Activated CD4-positive, alpha-beta T cell treated with anti-CD3 and anti-CD28 coated beads, Interleukin-2, amount 50 U/mL, for 4 hours (primary cell): ENCODE measurements at places on chromosomes 7 and 10.

DNA sequence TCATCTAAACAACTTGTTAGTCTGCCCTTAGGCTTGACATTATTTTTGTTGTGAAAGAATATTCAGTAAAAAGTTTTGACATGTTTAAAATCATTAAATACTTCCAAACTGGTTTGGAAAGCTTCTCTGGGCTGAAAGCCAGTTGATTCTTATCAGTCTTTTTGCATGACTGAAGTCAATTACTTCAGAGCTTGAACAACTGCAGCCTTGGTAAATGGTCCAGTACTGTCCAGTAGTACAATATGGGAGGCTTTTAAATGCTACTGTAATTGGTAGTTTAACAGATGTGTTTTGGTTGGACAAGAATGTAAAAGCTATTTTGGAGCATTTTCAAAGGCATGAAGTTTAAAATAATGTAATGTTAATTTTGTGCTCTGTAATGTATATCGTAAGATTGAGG, 103.4 kb downstream of the SDK1 start:
- DNase-seq, result no peak

DNA sequence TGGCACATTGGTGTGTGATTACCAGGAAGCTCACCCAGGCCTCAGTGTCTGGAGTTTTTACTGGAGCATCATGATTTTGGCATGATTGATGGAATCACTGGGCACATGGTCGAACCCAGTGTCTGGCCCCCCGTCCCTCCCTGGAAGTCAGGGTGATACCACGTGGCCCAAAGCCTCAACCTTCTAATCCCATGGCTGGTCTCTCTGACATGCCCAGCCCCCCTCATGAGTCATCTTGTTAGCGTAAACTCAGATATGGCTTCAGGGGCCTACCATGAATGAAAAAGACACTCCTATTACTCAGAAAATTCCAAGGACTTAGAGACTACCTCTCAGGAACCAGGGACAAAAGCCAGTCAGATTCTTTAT, 109.3 kb downstream of the GRK5 start:
- no peak for DNase-seq

DNA sequence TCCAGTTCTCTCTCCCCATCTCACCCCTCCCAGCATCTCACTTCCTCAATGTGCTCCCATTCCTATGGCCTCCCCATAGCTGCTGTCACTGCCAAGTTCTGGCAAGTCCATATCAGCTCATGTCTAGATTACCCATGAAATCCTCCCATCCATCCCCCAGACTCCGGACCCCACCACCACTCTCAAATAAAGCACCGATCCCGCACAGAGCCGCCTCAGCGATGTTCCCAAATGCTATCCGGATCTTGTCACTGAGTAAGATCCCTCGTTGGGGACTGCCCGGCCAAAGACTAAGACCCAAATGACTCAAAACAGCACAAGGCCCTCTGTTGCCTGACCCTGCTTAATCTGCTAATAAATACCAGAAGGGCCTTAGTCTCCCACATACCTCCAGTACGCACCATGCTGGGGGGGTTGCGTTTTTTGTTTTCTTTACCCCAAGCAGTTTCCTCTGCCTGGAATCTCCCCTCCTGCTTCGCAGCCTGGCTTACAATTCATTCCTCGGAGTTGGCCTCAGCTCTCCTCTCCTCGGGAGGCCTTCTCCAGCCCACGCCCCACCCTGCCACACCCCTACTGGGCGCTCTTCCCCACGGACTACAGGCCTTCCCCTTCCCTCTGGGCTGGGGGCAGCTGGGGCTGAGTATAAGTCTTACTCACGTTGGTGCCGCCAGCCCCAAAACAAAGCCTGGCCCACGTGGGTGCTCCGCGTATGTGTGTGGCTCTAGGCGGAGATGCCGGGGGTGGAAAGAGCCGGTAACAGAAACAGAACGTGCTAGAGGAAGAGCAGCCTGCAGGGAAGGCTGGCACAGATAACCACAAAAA, 1.8 kb upstream of the DUSP5 start:
- DNase-seq, result peak; percentile 75

GRCh38 chr10:75230600-75231038, 5.1 kb downstream of the COMTD1 start:
- peak; percentile 96 for DNase-seq

- DNase-seq, result no peak
These were observed 48.1 kb downstream of the NRP1 start for GRCh38 chr10:33286157-33286934.

DNA sequence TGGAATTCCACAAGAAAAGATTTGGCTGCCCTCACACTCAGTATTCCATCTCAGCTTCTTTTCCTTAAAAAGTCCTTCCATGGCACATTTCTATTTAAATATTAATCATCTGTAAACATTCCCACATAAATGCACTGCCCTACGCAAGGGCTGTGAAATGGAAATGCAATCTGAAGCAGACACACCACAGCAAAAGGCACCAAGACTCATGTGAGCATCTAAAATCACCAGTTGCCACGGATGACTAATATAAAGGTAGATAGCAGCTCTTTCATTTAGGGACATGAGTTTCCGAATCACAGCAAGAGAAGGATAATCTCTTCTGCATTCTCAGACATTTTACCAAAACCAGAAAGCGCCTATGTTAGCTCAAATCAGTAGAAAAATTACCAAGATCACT, 31.6 kb downstream of the COA1 start:
- no peak for DNase-seq

GRCh38 chr10:68222391-68222790, 9.5 kb downstream of the ATOH7 start:
- no peak for DNase-seq

DNA sequence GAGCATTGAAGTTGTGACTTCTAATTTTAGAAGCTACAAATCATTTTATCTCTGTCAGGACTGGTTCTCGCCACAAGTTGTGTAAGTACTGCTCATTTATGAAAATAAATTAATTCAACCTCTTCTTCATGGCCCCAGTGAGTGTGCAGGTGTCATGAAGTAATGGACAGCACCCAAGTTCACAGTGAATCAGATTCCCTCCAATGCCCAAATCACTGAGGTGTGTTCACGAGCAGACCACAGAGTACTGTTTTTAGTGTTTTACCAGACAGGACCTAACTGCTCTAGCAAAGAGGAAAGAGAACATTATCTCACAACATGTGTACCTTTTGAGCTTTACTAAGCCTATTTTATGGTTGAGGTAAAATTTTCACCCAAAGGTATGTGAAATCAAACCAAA, 980.0 kb downstream of the CNTNAP2 start:
- DNase-seq, result no peak

DNA sequence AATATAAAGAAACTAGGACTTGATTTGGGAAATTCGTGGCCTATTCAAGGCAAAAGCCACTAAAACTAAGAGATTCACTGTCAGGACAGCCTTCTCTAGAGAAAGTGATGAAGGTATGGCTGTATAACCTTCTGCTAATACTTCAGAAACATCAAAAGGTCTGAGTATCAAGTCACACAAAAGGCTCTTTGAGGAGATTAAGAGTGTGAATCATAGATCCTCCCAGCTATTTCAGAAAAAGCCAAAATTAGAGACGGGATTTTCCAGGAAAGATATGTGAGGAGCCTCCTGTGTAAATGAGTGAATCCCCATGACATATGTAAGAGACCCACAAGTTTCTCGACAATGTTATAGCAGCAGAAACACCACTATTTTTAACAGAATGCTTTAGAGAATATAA, 56.2 kb downstream of the UBE3C start:
- no peak for DNase-seq

GRCh38 chr7:28390426-28390825, 21.9 kb upstream of the CREB5 start:
- no peak for DNase-seq

- no peak for DNase-seq
These were observed 182.1 kb downstream of the ARID5B start for GRCh38 chr10:62083412-62084267.

- no peak for DNase-seq
These were observed 154.4 kb downstream of the CUBN start for GRCh38 chr10:16975188-16975587.

- DNase-seq, result no peak
These were observed 21.7 kb downstream of the IMPDH1 start for GRCh38 chr7:128388145-128388485.

GRCh38 chr7:131889572-131890150, 333.2 kb upstream of the PODXL start:
- no peak for DNase-seq

GRCh38 chr10:70295321-70295720, 11.5 kb upstream of the NPFFR1 start:
- DNase-seq, result no peak

GRCh38 chr7:143096146-143096545, 35.7 kb upstream of the PIP start:
- no peak for DNase-seq

DNA sequence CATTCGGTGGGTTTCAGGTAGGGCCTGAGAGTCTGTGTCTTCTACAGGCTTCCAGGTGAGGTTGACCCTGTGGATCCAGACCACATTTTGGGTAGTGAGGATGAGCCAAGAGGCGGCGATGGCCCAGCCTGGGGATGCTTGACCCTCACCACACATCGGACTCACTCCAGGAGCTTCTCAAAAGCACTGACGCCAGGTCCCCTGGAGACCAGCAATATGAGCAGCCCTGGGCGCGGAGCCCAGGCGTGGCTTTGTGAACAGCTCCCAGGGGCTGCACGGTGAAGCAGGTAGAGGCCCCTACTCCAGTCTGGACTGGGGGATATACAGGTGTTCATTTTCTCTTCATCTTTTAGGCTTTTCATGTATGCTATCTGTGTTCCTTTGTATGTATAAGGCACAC, 139.7 kb upstream of the PCBD1 start:
- no peak for DNase-seq

GRCh38 chr7:141701489-141702046, 398 bp downstream of the DENND11 start:
- peak; percentile 48 for DNase-seq

GRCh38 chr7:108008240-108008639, 5.3 kb upstream of the LAMB1 start:
- no peak for DNase-seq

DNA sequence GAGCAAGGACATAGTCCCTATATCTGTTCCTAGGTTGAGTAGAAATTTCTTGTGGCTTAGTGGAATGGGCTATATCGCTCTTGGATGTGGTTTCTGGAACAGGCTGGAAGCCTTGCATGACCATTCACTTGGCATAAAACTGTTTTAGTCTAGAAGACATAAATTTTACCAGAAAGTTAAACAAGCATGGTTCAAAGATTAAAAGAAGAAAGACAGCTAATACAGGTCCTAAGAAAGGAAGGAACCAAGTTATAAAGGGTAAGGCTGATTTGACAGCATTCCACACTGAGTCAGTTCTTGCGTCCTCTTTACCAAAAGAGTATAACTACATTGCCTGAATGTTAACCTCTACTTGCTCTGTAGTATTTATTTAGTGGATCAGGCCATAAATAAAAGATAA, 724.2 kb downstream of the SORCS1 start:
- no peak for DNase-seq

DNA sequence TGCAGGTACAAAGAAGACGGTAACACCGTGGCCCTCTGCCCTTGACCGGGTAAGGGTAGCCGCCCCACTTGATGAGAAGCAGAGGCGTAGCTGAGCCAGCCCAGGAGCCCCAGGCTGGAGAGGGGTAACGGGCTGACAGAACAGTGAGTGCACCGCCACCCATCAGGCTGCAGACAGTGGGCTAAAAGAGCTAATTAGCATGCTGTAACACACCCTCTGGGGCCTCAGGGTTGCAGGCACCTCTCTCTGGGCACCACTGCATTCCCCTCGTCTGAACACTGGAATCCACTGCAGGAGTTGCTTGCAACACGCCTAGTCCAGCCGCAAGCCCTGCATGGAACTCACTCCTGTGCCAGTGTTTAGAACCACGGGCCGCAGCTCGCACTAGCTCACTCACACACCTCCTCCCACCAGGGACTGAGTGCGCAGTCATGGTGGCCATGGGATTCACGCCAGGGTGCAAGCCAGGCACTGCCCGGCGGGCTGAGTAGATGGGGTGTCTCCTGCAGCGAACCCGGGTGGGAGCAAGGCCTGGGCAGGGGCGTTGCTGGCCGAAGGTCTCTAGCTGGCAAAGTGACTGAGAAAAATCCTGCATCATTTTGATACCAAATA, 36.1 kb downstream of the AGMO start:
- DNase-seq, result no peak

GRCh38 chr7:157752832-157753291, 416.1 kb downstream of the DNAJB6 start:
- no peak for DNase-seq

DNA sequence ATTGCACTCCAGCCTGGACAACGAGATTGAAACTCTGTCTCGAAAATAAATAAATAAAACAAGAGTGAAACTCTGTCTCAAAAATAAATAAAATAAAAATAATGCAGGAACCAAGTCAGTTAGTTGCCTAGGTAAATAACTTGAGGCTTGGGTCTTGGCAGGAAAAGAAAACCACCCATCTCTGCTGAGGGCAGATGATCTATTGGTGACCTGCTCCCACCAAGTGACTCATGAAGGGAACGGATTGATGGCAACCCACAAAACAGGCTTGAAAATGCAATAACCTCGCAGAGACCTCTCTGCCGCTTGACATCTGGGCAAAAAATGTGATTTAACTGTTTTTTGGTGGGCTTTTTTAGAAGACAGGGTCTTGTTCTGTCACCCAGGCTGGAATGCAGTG, 86.6 kb downstream of the CALN1 start:
- no peak for DNase-seq
